ENCODE measurements at places on chromosomes 2 and 18.

DNA sequence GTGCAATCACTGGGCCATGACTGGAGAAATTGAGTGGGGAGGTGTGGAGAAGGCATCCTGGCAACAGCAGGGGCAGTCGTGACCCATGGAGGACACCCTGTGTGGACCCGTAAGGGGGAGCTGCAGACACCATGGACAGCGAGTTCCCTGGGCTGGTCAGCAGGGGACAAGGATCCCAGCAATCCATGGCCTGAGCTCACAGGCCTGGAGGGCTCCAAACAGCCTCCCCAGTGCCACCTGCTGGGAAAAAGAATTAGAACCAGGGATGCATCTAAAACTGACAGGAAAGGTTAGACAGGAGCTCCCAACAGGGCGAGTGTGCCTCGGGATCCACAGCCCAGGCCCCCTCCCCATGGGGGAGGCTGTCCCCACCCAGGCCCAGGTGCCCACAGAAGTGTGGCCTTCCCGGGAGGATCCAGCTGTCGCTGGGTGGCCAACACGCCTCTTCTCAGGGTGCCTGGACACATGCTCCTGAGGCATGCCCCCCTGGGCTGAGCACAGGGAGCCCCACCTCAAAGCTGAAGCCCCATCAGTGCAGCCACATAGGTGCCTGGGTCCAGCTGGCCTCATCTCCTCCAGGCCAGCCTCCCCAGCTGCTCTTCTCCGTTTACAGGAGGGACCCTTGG, 20.5 kb upstream of the KIF1A start:
- DNase-seq, result peak; percentile 30

- no peak for DNase-seq
Measured at GRCh38 chr2:129753261-129753660, 226.2 kb upstream of the RAB6C start.

- DNase-seq, result no peak
Measured at GRCh38 chr18:43887491-43887890, 610.2 kb upstream of the SYT4 start.

GRCh38 chr2:64914735-64915509, 74.3 kb upstream of the SLC1A4 start:
- no peak for DNase-seq

DNA sequence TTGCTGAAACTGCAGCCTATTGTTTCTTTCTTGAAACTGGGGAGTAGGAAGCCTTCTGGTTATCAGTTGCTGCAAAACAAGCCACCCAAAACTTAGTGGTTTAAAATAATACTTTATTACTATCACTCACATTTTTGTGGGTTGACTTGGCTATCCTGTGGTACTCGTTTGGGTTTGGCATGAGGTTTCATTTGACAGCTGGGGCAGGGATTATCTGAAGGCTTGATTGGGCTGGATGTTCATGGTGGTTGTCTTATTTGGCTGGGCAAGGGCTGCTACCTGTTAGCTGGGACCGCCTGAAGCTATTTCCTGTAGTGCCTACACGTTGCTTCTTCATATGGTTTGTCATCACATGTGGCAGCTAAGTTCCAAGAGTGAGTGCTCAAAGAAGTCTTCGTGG, 122.3 kb downstream of the PLCL1 start:
- no peak for DNase-seq

- DNase-seq, result no peak
Measured at GRCh38 chr18:25467226-25467987, 115.4 kb upstream of the ZNF521 start.
